Gastrocnemius medialis (tissue), 4 donors: ENCODE measurements at places on chromosomes 2 and 18. TPM values are rescaled to one million over a fixed set of nuclear protein-coding genes. Genes with fewer than 3 reads are reported as not detected.
A peak's percentile ranks its signal among the peaks of the same experiment; 100 is the strongest.

- peaks cover 73% of the 10 kb centered on the region for H3K27me3 ChIP-seq
- no peak within 1 kb of the TSS for H3K27ac ChIP-seq
- no peaks in the 10 kb centered on the region for H3K36me3 ChIP-seq
These were observed at the start of gene SOX11 for GRCh38 chr2:5691985-5692529. Gene SOX11, plus strand, starts transcription at chr2:5692384. Its CDS starts 338 bp downstream, at chr2:5692722.

DNA sequence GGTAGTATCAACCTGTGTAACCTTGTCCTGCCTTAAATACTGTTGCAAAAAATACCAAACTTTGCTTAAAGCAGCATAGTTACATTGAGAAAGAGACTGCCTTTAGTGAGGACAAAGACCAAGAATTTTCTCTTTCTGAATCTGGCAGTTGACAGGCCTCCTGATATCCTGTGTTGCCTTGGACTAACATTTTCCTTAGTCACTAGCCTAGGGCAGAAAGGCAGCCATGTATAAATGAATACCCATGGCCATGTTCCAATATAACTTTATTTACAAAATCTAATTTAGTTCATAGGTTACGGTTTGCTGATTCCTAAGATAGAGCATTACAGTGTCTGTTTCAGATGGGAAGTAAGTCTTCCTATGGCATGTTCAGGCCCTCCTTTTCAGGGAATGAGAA, 895.4 kb downstream of the CNTNAP5 start:
- H3K4me3 ChIP-seq: no peak overlapping the region
- no peak for DNase-seq
- H3K27ac ChIP-seq: no peak overlapping the region
- H3K36me3 ChIP-seq: no peaks in the 10 kb centered on the region
- H3K4me1 ChIP-seq: no peaks in the 10 kb centered on the region

Gene SERPINB12
- total RNA-seq: not detected

GRCh38 chr2:153622285-153622684, 143.7 kb upstream of the RPRM start:
- H3K4me1 ChIP-seq: no peaks in the 10 kb centered on the region
- DNase-seq: no peak
- H3K27ac ChIP-seq: no peak overlapping the region
- no peaks in the 10 kb centered on the region for H3K27me3 ChIP-seq
- H3K4me3 ChIP-seq: no peak overlapping the region

- no peak overlapping the region for H3K4me3 ChIP-seq
- H3K27me3 ChIP-seq: no peaks in the 10 kb centered on the region
- no peaks in the 10 kb centered on the region for H3K4me1 ChIP-seq
- no peak overlapping the region for H3K27ac ChIP-seq
- no peak for DNase-seq
These were observed 41.9 kb downstream of the FOSL2 start for GRCh38 chr2:28434600-28434989.

GRCh38 chr2:240250150-240250984, 109.9 kb upstream of the OTOS start:
- DNase-seq: no peak
- peak overlapping the region; percentile 41 for H3K4me3 ChIP-seq
- no peaks in the 10 kb centered on the region for H3K27me3 ChIP-seq
- H3K27ac ChIP-seq: peak overlapping the region; percentile 96
- H3K36me3 ChIP-seq: no peaks in the 10 kb centered on the region
- H3K4me1 ChIP-seq: peaks cover 39% of the 10 kb centered on the region

- H3K27ac ChIP-seq: no peak overlapping the region
- no peaks in the 10 kb centered on the region for H3K27me3 ChIP-seq
- no peaks in the 10 kb centered on the region for H3K36me3 ChIP-seq
- no peak for DNase-seq
- no peak overlapping the region for H3K4me3 ChIP-seq
These were observed 25.5 kb upstream of the MYO3B start for GRCh38 chr2:170152421-170152820.

Gene SLC11A1
- total RNA-seq: 1.1 TPM

- no peak overlapping the region for H3K27ac ChIP-seq
- no peaks in the 10 kb centered on the region for H3K4me1 ChIP-seq
- H3K36me3 ChIP-seq: no peaks in the 10 kb centered on the region
- no peak overlapping the region for H3K4me3 ChIP-seq
- no peak for DNase-seq
- H3K27me3 ChIP-seq: no peaks in the 10 kb centered on the region
These were observed 19.8 kb downstream of the ACMSD start for GRCh38 chr2:134858245-134858644.
